ENCODE measurements at places on chromosomes 5 and 9.

DNA sequence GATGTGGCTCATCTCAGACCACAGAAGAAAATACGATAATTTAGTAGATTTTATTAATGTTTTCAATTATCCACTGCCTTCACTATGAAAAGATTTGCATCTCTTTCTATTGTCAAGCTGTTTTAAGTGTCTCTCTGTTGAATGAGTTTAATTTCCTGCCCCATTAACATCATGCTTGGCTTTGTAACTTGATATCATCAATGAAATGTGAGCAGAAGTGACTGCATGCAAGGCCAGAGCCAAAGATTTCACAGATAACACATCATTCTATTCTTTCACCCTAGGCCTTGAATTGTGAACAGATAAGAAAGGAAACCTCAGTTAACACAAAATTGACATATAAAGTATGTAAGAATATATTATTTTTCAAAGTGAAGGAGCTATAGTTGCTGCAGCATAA, 986.4 kb upstream of the CDH18 start:
- no peak for DNase-seq

- no peak for DNase-seq
Observed at GRCh38 chr5:96772542-96772941, 35.2 kb downstream of the ERAP1 start.

- DNase-seq = no peak
Observed at GRCh38 chr5:17991775-17992174, 357.5 kb downstream of the TAF11L14 start.

- no peak for DNase-seq
Observed at GRCh38 chr5:66519626-66520025, 76.6 kb upstream of the MAST4 start.

DNA sequence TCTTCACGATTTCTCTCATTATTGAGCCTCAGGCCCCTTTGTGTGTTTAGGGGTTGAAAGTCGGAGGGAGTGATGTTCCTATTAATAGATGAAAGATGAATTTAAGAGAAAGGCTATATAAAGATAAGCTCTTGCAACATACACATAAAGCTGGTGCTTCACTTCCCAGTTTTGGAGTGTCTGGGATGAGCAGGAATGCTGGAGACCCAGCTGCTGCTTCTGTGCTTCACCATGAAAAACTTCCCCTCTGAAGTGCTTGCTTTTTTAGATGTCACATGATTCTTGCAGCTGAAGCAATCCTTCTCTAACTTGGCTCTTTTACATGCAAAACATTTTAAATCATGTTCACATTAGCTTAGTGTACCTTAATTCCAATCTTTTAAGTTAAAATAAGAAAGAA, 19.7 kb upstream of the SNCAIP start:
- no peak for DNase-seq
